ENCODE measurements at places on chromosomes 5 and 9. TPM values are rescaled to one million over a fixed set of nuclear protein-coding genes. Genes with fewer than 3 reads are reported as not detected.

Gene GDF9
- total RNA-seq: 0.33 TPM

Gene FBLL1
- total RNA-seq: 0.41 TPM

Gene STKLD1
- total RNA-seq: 0.49 TPM

- DNase-seq: no peak
Measured at GRCh38 chr9:11726659-11727058, 966.5 kb upstream of the TYRP1 start.

DNA sequence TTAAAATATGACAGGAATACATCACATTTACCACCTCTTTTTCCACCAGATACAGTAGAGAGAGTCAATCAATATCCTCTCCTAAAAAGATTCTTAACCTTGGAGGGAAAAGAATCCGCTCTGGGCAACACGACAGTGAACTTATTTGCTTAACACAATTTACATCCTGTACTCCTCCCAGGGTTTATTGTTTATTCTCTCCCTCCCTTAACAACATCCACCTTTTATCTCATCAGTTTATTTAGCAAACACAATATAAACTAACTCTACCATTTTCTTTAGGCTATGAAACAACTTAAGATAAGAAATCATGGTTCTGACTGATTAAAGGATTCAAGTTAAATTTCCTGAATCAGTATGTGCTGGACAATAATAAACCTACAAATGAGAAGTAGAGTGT, 50.9 kb downstream of the CERT1 start:
- DNase-seq: no peak

GRCh38 chr5:131983244-131983771, 28.1 kb downstream of the ACSL6 start:
- DNase-seq: peak; percentile 49
